Left lung (tissue), 14 donors: ENCODE measurements at places on chromosomes 2 and 18. TPM values are rescaled to one million over a fixed set of nuclear protein-coding genes. Genes with fewer than 3 reads are reported as not detected.

- H3K4me1 ChIP-seq = peaks cover 27% of the 10 kb centered on the region
- no peak for DNase-seq
- H3K27me3 ChIP-seq = no peaks in the 10 kb centered on the region
- no peak overlapping the region for H3K27ac ChIP-seq
These were observed 18.5 kb upstream of the NFE2L2 start for GRCh38 chr2:177282787-177283572.

- H3K27ac ChIP-seq = no peak overlapping the region
- no peaks in the 10 kb centered on the region for H3K27me3 ChIP-seq
- no peak for DNase-seq
- H3K4me3 ChIP-seq = no peak overlapping the region
These were observed 118.5 kb upstream of the HS6ST1 start for GRCh38 chr2:128437204-128437565.

- no peaks in the 10 kb centered on the region for H3K36me3 ChIP-seq
- H3K27ac ChIP-seq = no peak overlapping the region
- no peak for DNase-seq
These were observed 67.8 kb upstream of the ST6GAL2 start for GRCh38 chr2:106953779-106954178.

The GKN1 gene
- not detected for total RNA-seq

DNA sequence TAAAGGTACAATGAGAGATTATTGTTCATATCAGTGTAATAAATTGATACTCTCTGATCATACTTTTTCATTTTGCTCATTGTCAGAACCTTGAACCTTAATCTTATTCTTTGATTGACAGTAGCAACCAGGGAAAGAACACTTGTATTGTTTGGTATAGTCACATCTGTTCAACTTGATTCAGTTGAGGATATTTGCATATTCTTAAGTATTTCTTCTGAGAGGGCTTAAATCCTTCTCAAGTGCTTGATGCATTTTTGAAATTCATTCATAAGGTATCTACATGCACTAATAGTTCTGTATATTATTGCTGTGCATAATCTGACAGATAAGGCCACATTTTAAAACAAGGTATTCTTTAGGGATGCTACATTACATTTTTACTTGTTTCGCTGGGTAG is 118.9 kb downstream of the EHBP1 start:
- peaks cover 5% of the 10 kb centered on the region for H3K4me1 ChIP-seq
- no peaks in the 10 kb centered on the region for H3K36me3 ChIP-seq
- no peaks in the 10 kb centered on the region for H3K27me3 ChIP-seq
- no peak overlapping the region for H3K4me3 ChIP-seq
- no peak overlapping the region for H3K27ac ChIP-seq
- no peak for DNase-seq

DNA sequence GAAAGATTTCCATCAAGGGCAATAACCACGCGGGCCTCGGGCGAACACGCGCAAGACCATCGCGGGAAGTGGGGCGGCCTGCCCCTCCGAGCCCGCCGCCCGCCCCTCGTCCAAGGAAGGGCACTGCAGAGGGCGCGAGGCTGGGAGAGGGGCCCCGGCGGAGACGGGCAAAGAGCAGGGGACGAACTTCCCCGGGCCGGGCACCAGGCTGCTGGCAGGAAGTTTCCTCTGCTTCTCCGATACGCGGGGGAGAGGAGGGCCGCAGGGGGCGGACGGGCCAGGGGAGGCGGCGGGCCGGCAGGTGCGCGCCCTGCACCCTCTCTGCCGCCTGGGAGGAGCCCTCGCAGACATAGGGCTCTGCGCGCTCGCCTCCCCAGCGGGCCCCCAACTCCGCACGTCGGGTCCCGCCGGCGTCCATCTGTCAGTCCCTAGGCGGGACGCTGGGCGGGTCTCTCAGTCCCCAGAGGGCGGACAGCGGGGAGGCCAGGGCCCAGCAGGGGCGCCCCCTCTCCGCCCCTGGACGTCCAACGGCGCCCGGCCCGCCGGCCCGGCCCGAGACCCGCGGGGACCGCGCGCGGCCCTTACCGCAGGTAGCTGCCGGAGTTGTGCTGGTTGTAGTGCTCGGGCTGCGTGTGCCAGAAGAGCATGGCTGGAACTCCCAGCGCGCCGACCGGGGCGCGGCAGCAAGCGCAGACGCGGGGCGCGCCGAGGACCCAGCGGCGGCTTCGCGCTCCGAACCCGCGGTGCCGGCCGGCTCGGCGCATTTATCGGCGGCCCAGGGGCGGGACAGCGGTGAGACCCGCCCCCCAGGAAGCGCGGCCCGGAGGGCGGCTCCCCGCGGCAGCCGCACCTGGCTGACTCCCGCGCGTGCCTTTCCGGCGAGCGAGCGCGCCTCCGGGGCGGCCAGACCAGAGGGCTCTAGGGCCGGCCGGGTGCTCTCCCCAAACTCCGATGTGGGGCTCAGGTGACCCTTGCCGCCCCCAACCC is at the start of gene TFCP2L1:
Gene TFCP2L1 (minus strand): TSS at position 740 of the 987 bp plus-strand sequence. CDS start 93 bp downstream, at position 647.
- no peaks in the 10 kb centered on the region for H3K27me3 ChIP-seq
- DNase-seq = peak; percentile 56
- peak within 1 kb of the TSS; percentile 53 for H3K4me3 ChIP-seq
- H3K36me3 ChIP-seq = no peaks in the 10 kb centered on the region
- H3K27ac ChIP-seq = peak within 1 kb of the TSS; percentile 39
- no peaks in the 10 kb centered on the region for H3K4me1 ChIP-seq

The PRSS56 gene
- total RNA-seq = not detected

GRCh38 chr2:147373800-147374422 is 470.9 kb upstream of the ACVR2A start:
- H3K4me1 ChIP-seq = no peaks in the 10 kb centered on the region
- no peak overlapping the region for H3K27ac ChIP-seq
- no peak for DNase-seq
- H3K27me3 ChIP-seq = no peaks in the 10 kb centered on the region
